Natural killer cell treated with Interleukin-12 subunit alpha and Interleukin-12 subunit beta and Interleukin-15 and Interleukin-18, amount 100 ng/mL, for 72 hours (primary cell): ENCODE measurements at places on chromosomes 6 and 20.
A peak's percentile ranks its signal among the peaks of the same experiment; 100 is the strongest.

- DNase-seq: peak; percentile 68
Measured at GRCh38 chr6:16762550-16763477, 1.6 kb upstream of the ATXN1 start.

GRCh38 chr6:84854811-84855400 lies 90.5 kb upstream of the TBX18 start:
- no peak for DNase-seq

- no peak for DNase-seq
Measured at GRCh38 chr6:112839525-112839961, 492.4 kb downstream of the RFPL4B start.

- no peak for DNase-seq
Measured at GRCh38 chr6:17877196-17877894, 110.1 kb downstream of the KIF13A start.
